Naive thymus-derived CD8-positive, alpha-beta T cell (primary cell): ENCODE measurements at places on chromosomes 6 and 20.
A peak's percentile ranks its signal among the peaks of the same experiment; 100 is the strongest.

GRCh38 chr6:5670381-5670780 lies 336.3 kb downstream of the NRN1 start:
- H3K4me3 ChIP-seq: peak overlapping the region; percentile 15
- H3K27me3 ChIP-seq: no peaks in the 10 kb centered on the region
- no peaks in the 10 kb centered on the region for H3K36me3 ChIP-seq
- H3K4me1 ChIP-seq: peaks cover 72% of the 10 kb centered on the region
- H3K27ac ChIP-seq: no peak overlapping the region
- no peak for DNase-seq

- peaks cover 2% of the 10 kb centered on the region for H3K4me1 ChIP-seq
- peaks cover 81% of the 10 kb centered on the region for H3K27me3 ChIP-seq
Observed at GRCh38 chr6:28737750-28738395, 185.9 kb downstream of the TRIM27 start.

GRCh38 chr6:138815797-138816528 lies 20.1 kb downstream of the ECT2L start:
- H3K27me3 ChIP-seq: no peaks in the 10 kb centered on the region
- DNase-seq: no peak
- H3K27ac ChIP-seq: no peak overlapping the region
- H3K36me3 ChIP-seq: no peaks in the 10 kb centered on the region
- no peak overlapping the region for H3K4me3 ChIP-seq

DNA sequence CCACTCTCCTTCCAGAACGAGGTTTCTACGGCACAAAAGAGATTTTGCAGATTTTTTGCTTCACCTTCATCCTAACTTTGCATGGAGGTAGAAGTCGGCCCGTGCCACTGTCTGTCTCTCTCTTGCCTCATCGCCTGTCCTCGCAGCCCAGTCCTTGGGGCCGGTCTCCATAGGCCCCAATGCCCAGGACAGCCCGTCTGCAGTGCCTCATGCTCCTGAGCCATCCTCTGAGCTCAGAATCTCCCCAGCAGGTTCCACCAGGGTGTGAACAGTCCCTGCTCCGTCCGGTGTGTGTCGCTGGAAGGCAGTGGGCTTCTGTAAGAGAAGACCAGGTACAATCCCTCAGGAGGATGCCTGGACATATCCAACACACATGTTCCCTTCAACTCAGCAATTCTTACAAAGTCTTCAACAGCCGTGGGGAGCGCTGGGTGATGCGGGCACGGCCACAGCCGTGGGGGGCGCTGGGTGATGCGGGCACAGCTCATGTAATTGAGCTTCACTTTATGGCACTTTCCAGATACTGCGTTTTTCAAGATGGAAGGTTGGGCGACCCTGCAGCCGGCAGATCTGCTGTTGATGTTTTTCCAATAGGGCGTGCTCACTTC lies 231.9 kb downstream of the DLL1 start:
- no peak overlapping the region for H3K4me3 ChIP-seq
- no peaks in the 10 kb centered on the region for H3K36me3 ChIP-seq
- no peaks in the 10 kb centered on the region for H3K4me1 ChIP-seq
- no peak overlapping the region for H3K27ac ChIP-seq
- H3K27me3 ChIP-seq: peaks cover 6% of the 10 kb centered on the region

DNA sequence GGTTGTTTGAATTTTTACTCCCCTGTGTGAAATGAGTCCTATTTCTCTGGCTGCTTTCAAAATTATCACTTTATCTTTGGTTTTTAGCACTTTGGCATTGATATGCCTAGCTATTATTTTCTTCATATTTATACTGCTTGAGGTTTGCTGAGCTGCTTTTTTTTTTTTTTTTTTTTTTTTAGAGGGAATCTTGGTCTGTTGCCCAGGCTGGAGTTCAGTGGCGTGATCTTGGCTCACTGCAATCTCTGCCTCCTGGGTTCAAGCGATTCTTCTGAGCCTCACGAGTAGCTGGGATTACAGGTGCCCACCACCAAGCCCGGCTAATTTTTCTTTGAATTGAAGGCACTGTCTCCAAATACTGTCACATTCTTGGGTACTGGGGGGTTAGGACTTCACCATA lies 40.6 kb downstream of the STXBP5 start:
- no peak overlapping the region for H3K27ac ChIP-seq
- H3K4me1 ChIP-seq: no peaks in the 10 kb centered on the region
- peaks cover 50% of the 10 kb centered on the region for H3K36me3 ChIP-seq

DNA sequence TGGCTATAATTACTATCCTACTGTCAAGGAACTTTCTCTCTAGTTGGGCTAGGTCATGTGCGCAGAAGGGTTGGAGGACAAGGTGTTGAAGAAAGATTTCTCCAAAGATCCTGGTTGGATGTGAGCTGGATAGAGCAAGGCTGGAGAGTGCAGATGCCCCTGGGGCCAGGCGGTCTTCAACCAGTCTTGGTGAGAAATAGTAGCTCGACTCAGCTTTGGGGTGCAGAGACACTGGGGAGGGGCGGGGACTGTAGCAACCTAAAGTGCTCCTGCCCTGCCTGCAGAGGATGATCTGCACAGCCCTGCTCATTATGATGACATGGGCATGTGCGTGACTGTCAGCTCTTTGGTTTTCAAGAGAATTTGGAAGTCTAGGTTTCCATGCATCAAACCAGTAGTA lies 35.9 kb downstream of the PHACTR3 start:
- no peaks in the 10 kb centered on the region for H3K36me3 ChIP-seq
- no peaks in the 10 kb centered on the region for H3K27me3 ChIP-seq
- no peak for DNase-seq
- no peak overlapping the region for H3K27ac ChIP-seq
- H3K4me1 ChIP-seq: no peaks in the 10 kb centered on the region

GRCh38 chr6:167108278-167108677 lies 14.6 kb upstream of the CCR6 start:
- no peak overlapping the region for H3K27ac ChIP-seq
- H3K4me3 ChIP-seq: no peak overlapping the region
- H3K27me3 ChIP-seq: no peaks in the 10 kb centered on the region
- DNase-seq: no peak

GRCh38 chr20:31858760-31859083 lies 11.6 kb downstream of the DUSP15 start:
- no peak for DNase-seq
- no peak overlapping the region for H3K27ac ChIP-seq
- peaks cover 9% of the 10 kb centered on the region for H3K27me3 ChIP-seq

DNA sequence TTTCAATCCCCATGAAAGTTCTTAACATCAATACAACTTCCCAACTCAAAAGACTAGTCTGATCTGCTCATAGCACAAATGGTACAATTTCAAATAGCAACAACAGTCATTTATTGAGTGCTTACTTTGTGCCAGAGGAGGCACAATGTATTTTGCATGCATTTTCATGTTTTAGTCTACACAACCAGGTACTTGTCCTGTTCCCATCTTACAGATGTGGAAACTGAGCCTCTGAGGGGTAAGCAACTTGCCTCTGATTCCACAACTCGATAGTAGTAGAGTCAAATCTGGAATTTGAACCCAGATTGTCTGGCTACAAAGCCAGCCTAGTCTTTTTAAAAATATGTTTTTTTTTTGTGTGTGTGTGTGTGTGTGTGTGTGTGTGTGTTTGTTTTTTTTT lies 45.6 kb upstream of the TBC1D7 start:
- H3K4me3 ChIP-seq: no peak overlapping the region
- no peaks in the 10 kb centered on the region for H3K36me3 ChIP-seq
- H3K27me3 ChIP-seq: no peaks in the 10 kb centered on the region
- no peak for DNase-seq
- peaks cover 6% of the 10 kb centered on the region for H3K4me1 ChIP-seq

DNA sequence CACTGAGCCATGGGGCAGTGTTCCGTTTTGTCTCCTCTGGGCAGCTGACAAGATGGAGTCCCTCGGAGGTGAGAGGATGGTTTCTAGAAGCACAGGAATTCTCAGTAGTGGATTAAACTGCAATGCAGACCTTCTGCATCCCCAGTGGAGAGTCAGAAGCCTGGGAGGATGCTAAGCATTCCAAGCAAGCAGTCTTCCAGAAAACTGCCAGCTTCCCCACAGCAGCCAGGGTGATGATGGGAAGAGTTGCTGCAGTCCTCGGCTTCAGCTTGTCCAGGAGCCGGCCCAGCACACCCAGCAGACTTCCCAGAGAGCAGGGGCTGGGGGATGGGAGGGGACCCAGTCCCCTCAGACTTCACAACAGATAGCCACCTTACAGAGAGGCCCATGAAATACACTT lies 163.6 kb downstream of the LY86 start:
- no peak overlapping the region for H3K4me3 ChIP-seq
- H3K36me3 ChIP-seq: no peaks in the 10 kb centered on the region

DNA sequence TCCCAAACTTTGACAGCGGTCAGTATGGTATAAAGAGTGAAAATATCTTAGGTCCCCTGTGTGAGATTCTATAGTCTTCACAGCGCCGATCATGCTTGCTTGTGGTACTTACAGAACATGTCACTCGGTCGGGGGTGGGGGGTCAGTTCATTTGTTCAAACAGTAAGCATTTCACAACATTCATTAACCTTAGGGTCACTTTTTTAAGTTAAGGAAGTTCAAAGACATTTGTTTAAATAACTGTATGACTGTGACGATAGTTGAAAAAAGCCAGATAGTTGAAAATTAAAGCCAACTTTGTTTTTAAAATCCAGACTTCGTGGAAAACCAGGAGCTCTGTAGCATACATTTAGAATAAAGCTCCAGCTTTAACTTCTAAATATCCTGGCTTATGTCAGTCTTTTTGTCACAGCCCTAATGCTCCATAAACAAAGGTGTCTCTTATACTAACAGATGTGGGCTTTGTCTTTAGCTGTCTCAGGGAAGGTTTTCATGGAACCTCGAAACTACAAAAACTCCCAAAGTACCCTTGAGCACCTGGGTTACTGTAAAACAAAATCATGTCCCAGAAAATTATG lies 57.9 kb upstream of the PHACTR2 start:
- no peak overlapping the region for H3K4me3 ChIP-seq
- no peak overlapping the region for H3K27ac ChIP-seq
- peaks cover 2% of the 10 kb centered on the region for H3K4me1 ChIP-seq
- H3K27me3 ChIP-seq: peaks cover 2% of the 10 kb centered on the region
- no peak for DNase-seq

- no peak overlapping the region for H3K4me3 ChIP-seq
- no peak for DNase-seq
- H3K36me3 ChIP-seq: no peaks in the 10 kb centered on the region
- H3K27me3 ChIP-seq: no peaks in the 10 kb centered on the region
Observed at GRCh38 chr6:149209871-149210775, 107.4 kb upstream of the TAB2 start.

- no peak overlapping the region for H3K27ac ChIP-seq
- H3K27me3 ChIP-seq: no peaks in the 10 kb centered on the region
- no peak overlapping the region for H3K4me3 ChIP-seq
- no peaks in the 10 kb centered on the region for H3K36me3 ChIP-seq
- DNase-seq: no peak
Observed at GRCh38 chr6:108575905-108576494, 15.3 kb downstream of the FOXO3 start.

DNA sequence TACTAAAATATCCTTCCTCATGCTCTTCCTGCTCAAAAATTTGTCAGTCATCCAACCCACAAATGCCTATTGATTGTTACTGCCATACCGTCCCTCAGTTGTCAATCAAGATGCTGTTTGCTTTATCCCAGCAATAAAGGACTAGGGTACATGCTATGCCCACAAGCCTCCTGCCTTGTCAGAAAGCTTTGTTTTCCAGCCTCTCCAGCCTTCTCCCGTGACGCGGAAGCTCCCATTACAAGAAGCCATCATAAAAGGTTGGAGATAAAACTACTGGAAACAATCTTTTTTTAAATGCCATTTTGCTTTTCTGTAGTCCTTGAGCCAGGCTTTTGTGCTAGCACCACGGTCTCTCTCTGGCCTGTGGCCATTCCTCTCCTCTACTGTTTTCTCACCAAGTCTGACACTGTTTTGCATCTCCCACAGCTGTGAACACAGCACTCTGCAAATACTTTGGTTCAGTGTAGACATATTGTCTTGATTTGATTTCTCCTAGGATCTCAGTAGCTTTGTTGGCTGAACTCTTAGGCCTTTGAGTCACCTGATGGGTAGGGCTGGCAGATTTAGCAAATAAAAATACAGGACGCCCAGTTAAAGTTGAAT lies 495.7 kb upstream of the JARID2 start:
- H3K4me3 ChIP-seq: no peak overlapping the region
- H3K27me3 ChIP-seq: peaks cover 4% of the 10 kb centered on the region
- H3K27ac ChIP-seq: no peak overlapping the region
- H3K36me3 ChIP-seq: no peaks in the 10 kb centered on the region
- H3K4me1 ChIP-seq: peaks cover 2% of the 10 kb centered on the region

DNA sequence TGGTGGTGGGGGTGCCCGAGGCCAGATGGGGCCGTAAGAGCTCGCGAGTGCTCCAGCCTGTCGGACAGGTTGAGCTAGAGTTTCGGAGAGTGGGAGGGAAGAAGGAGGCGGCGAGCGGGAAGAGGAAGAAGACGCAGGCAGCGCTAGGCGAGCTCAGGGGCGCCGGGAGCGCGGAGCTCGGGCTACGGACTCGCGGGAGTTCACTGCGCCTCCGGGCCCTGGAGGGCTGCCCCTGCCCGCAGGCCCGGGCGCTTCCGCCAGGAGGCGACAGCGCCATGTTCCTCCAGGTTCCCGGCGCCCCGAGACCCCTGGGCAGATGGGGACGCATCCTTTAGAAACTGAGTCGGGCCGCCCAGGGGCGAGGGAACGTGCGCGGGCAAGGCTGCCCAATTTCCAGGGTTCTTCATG lies 984 bp downstream of the TFAP2C start:
- no peaks in the 10 kb centered on the region for H3K36me3 ChIP-seq
- DNase-seq: no peak
- no peak overlapping the region for H3K4me3 ChIP-seq
- H3K4me1 ChIP-seq: peaks cover 19% of the 10 kb centered on the region
- H3K27me3 ChIP-seq: peaks cover 62% of the 10 kb centered on the region

DNA sequence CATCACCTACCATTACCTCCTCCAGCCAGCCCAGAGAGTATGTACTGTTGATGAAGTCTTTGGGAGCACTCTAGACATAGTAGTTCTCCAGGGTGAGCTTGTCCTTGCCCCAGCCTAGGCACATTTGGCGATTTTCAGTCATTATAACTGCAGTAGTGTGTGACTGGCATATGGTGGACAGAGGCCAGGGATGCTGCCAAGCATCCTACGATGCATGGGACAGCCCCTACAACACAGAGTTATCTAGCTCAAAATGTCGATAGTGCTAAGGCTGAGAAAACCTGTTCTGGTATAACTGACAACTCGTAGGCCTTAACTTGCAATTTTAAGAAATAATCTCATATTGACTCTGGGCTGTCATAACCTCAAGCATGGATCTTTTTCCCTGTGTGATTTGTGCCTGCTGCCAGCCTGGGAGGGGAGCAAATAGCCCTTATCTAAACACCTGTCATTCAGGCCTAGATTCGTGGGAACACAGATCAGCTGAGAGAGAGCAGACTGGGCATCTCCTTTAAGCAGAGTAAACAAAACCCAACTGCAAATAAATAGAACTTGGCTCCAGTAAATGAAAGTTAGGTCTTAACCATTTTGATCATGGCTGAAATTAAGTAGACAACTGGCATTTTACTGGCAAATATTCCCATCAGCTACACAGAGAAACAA lies 102.6 kb downstream of the SPTLC3 start:
- H3K27me3 ChIP-seq: peaks cover 1% of the 10 kb centered on the region
- H3K27ac ChIP-seq: no peak overlapping the region
- H3K36me3 ChIP-seq: no peaks in the 10 kb centered on the region
- DNase-seq: no peak
- H3K4me3 ChIP-seq: no peak overlapping the region
- no peaks in the 10 kb centered on the region for H3K4me1 ChIP-seq
